Stimulated activated CD8-positive, alpha-beta memory T cell treated with anti-CD3 and anti-CD28 coated beads, Interleukin-7, amount 100 ng/mL, for 1 hour (primary cell): ENCODE measurements at places on chromosomes 7 and 10.

DNA sequence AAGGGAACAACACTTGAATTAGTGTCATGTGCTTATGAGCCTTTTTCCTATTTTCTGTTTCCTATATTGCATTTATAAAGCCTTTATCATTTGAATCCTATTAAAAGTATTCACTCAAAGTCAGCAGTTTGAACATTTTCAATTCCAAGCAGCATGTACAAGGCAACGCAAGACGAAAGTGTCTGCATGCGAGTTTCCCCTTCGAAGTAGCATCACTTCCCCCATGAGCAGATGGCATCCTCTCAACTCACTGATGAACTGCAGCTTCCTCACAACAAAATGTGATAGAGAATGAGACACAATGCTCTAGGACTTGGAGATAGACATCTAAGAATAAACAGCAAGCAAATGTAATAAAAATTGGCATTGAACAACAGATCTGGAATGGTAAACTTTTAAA lies 270.7 kb downstream of the PRPF18 start:
- DNase-seq = no peak

DNA sequence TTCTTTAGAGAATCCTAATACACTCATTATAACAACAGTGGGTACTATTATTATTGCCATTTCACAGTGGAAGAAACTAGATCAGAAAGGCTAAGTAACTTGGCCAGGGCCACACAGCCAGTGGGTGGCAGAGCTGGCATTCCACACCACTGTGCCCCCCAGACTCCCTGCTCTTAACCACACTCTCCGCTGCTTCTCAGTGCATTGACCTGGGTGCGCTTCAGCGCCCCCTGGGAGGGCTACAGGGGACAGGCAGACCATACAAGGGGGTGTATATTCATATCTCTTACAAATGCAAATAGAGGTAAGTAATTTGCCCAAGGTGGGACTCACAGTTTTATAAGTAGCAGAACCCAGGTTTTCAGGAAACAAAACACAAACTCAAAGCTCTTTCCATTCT lies 77.0 kb upstream of the NMT2 start:
- DNase-seq = no peak

GRCh38 chr7:23426876-23427275 lies 43.4 kb downstream of the IGF2BP3 start:
- DNase-seq = no peak

DNA sequence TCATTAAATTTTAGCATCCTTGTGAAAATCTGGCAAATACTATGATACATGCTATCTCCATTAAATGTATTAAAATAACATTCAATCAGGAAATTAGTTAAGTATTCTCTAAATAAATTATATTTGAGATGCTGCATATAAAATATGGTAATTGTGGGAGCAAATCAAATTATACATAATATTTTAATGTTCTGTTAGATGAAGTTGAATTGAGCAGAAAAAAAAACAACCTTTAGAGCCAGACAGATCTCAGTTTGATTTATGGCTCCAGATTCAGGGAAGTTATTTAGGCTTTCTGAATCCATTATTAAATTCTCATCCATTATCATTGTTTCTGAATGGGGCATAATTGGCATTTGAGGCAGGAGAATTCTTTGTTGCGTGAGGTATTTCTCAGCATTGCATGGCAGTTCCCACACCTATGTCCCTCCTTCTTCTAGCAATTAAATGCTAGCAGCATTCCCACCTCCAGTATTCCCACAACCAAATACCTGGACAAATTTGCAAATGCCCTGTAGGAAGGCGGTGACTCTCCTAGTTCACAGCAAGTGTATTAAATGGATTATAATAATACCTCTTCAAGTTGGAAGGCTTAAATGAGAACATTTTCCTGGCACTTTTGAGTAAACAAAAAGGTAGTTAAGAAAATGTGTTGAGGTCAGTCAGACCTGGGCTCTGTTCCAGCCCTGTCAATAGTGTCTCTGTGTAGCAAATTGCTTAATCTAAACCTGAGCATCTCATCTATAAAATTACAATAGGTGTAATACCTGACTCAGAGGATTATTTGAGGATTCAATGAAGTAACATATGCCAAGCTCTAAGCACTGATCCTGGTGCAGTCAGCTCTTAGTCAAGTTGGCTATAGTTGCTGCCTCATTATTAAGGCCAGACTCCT lies 108.9 kb downstream of the RNLS start:
- no peak for DNase-seq

GRCh38 chr7:93307131-93307660 lies 75.0 kb downstream of the VPS50 start:
- DNase-seq = no peak

DNA sequence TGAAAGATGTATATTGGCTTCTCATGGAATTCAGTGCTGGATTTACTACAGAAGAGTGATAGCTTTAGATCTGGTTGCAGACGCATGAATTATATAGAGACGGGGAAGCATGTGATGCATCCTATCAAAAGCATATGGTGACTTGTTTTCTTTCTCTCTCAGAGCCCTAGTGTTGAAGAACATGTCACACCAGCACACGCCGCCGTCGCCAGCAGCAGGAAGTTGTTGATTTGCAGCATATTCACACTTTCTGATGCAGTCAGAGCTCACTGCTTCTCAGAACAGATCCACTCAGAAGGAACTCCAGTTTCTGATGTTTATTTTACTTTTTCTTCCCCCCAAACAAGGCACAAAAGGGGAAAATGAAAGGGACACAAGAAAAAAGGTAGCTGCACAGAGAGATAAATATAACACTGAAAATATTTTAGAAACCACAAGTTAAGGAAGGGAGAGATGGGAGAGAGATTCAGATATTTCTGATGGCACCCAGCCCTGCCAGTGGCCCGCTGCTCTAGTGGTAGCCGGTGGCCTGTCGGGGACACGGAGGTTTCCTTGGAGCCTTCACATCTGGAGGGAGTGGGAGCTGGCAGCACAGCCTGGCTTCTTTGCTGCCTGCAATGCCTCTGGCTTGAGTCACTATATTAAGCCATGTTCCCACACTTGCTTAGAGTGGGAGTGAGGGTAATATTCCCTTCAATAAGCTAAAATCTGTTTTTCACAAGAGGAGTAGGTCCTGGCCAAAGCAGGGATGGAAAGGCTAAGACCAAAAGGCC lies 123.2 kb downstream of the NRP1 start:
- DNase-seq = no peak

DNA sequence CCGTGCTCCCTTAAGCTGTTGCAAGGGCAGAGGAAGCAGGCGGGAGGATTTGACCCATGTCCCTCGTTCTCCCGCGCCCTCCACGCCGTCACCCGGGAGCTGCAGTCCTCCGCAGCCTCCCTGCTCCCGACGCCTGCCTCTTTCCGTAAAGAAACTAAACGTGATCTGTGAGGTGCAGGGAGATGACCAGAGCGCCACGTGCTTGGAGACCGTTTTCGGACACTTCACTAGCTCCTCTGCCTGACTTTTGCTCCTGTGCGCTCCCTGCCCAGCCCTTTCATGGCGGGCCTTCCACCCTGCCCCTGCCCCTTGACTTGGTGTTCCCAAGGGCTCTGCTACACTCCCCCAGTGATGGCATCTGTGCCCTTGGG lies 171.2 kb downstream of the LSM5 start:
- no peak for DNase-seq

DNA sequence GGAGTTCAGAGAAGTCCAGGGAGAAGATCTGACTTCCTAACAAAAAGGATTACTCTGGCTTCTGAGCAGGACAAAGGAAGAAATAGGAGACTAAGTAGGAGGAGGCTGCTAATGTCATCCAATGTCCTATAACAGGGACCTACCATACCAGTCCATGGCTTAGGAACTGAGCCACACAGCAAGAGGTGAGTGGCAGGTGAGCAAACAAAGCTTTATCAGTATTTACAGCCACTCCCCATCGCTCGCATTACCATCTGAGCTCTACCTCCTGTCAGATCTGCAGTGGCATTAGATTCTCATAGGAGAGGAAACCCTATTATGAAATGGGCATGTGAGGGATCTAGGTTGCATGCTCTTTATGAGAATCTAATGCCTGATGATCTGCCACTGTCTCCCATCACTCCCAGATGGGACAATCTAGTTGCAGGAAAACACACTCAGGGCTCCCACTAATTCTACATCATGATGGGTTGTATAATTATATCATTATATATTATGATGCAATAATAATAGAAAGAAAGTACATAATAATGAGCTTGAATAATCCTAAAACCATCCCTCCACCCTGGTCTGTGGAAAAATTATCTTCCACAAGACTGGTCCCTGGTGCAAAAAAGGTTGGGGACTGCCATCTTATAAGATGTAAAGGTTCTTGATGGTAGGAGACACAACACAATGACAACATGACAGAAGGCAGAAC lies 487.4 kb downstream of the PLXDC2 start:
- DNase-seq = no peak

DNA sequence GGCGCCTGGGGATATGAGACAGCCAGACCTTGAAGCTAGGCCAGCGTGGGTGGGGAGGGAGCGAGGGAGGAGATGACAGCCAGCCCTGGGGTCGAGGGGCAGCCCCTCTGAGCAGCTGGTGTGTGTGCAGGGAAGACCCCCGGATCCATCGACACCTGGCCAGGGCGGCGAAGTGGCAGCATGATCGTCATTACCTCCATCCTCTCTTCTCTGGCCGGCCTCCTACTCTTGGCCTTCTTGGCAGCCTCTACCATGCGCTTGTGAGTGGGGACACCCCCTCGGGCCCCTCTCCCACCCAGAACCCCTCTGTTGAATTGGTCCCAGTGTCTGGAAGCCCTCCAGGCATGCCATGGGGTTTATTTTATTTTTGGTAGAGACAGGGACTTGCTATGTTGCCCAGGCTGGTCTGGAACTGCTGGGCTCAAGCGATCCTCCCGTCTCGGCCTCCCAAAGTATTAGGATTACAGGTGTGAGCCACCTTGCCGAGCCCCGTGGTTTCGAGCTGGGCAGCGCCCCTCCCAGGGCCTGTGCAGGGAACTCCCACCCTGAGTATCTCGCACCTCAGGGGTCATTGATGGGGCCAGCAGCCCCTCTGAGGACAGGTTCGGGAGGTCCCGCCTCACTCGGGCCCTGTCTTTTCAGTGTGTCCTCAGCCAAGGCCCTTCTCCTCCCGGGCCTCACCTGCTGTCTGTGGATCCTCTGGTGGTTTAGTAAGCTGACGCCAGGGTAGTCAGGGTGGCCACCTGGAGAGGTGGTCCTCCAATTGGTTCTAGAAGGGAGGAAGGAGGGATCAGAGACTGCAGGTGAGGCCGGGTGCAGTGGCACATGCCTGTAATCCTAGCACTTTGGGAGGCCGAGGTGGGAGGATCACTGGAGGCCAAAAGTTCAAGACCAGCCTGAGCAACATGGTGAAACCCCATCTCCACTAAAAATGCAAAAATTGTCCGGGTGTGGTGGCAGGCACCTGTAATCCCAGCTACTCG lies 3.8 kb downstream of the UPK3B start:
- no peak for DNase-seq

GRCh38 chr7:143484119-143484518 lies 6.4 kb downstream of the TAS2R41 start:
- DNase-seq = no peak

GRCh38 chr7:107948645-107949442 lies 54.1 kb downstream of the LAMB1 start:
- DNase-seq = no peak

GRCh38 chr10:98267894-98268693 lies at the start of gene LOXL4:
LOXL4 (minus strand) TSS chr10:98268194; CDS start chr10:98263019, 5,175 bp downstream.
- no peak for DNase-seq

DNA sequence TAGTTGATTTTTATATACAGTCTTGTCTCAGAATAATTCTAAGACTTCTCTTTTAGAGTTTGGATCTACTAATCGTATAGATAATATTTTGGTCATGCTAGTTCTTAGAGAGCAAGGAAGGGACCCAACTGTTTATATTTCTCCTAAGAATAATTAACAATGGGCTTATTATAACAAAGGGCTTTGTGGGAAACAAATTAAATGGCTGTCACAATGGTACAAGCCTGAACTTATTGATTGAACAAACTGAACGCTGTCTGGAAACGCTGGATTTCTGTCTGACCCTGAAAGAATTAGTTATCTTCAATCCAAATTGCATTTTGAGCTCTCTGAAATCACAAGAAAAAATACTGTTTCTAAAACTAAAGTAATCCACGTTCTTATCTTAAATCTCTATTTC lies 56.8 kb downstream of the CSTF2T start:
- DNase-seq = no peak

GRCh38 chr7:33196221-33196620 lies 66.9 kb downstream of the BBS9 start:
- no peak for DNase-seq

DNA sequence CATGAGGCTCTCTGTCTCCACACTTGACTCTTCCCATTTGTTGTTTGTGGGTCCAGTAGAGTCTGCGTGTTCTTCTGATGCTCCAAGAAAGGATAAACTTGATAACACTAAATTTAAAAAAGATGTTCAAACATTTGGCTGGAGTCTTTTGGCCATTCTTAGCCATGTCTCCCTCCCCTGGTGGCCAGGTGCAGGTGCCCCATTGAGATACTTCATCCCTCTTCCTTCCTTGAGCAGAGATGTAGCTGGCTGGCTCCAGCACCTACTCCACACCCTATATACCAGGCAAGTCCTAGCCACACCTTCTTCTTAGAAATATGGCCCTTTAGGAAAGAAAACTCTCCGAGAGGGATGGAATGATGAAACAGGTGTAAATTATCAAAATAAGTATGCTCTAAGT lies 103.2 kb upstream of the GJD4 start:
- no peak for DNase-seq

DNA sequence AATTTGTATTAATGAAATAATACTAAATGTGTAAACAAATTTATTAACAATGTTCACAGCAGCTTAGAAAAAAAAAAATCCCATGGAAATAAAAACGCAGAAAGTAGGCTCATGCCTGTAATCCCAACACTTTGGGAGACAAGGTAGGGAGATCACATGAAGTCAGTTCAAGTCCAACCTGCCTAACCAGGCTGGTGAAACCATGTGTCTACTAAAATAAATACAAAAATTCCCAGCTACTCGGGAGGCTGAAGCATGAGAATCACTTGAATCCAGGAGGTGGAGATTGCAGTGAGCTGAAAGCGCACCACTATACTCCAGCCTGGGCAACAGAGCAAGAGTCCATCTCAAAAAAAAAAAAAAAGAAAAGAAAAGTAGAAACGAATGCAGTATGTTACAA lies 36.2 kb downstream of the LARP4B start:
- DNase-seq = no peak

- DNase-seq = no peak
Measured at GRCh38 chr10:113063043-113063967, 113.3 kb downstream of the TCF7L2 start.

DNA sequence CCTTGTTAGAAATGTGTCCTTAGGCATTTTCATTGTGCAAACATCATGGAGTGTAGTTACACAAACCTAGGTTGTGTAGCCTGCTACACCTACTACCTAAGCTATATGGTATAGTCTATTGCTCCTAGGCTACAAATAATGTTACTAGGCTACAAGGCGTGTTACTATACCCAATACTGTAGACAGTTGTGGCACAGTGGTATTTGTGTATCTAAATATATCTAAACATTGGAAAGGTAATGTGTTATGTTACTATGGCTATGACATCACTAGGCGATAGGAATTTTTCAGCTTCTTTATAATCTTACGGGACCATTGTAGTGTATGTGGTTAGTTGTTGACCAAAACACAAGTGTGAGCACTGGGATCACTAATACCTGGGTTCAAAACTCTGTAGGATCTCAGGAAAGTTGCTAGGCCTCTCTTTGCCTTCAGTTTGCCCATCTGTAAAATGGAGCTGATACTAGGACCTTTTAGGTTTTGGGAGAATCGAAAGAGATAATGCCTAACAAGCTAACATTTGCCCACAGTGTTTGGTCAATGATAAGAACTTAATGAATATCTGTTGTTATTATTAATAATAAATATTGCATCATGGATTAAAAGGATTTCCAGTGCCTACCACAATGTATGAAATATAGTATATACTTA lies 2.7 kb downstream of the BICC1 start:
- DNase-seq = no peak

- DNase-seq = no peak
Measured at GRCh38 chr7:6433784-6434615, 13.8 kb downstream of the DAGLB start.
